ENCODE measurements at places on chromosomes 7 and 10.

DNA sequence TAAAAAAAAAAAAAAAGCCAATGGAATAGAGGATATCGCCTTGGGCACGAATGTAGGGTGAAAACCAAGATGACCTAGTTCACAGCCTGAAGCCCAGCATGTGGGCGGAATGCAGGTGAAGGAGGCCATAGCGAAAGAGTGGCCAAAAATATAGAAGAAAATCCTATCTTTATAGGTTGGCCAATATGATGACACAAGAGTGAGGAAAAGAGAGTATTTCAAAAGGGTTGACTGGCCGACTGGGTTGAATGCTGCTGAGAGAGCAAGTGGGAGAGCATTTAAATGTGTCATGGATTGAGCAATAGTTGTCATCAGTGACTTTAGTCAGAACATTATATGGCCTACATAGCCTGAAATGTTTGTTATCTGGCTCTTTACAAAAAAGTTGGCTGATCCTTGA lies 17.2 kb upstream of the GLI3 start:
- DNase-seq = no peak

GRCh38 chr7:80294346-80294745 lies 159.7 kb downstream of the GNAI1 start:
- no peak for DNase-seq

DNA sequence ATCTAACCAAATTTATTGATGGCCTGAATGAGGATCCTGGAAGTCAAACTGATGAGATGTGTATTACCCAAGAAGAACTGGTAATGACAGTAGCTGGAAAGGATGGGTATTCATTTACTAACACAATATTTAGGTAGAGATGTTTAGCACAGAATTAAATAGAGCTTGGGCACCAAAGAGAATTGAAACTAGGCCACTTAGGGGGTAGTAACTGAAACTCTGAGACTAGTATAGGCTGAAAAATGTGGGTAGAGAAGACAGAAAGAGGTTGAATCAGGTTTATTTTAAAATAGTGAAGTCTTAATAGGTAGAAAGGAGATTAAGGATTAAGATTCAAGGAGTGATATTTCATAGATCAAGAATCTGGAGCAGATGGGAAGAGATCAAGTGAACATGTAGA lies 155.8 kb downstream of the MLLT10 start:
- DNase-seq = no peak

- DNase-seq = no peak
Measured at GRCh38 chr7:25694211-25694610, 457.8 kb upstream of the NFE2L3 start.

Data from nucleus accumbens (tissue), 56 donors.